Esophagus mucosa (tissue), 1 donor: ENCODE measurements at places on chromosomes 7 and 10. TPM values are rescaled to one million over a fixed set of nuclear protein-coding genes. Genes with fewer than 3 reads are reported as not detected.

The CH25H gene
- total RNA-seq, result 4.8 TPM

The MAGI2 gene
- total RNA-seq, result 0.80 TPM

The LIPN gene
- 1.4 TPM for total RNA-seq

The MCM10 gene
- 5.9 TPM for total RNA-seq

The GET4 gene
- total RNA-seq, result 21.6 TPM

The KAZALD1 gene
- total RNA-seq, result 4.1 TPM

The IQCE gene
- 7.5 TPM for total RNA-seq

The ZP3 gene
- 19.8 TPM for total RNA-seq

The TSPAN13 gene
- total RNA-seq, result 12.7 TPM

The SPAM1 gene
- not detected for total RNA-seq

The NUTM2D gene
- total RNA-seq, result 1.8 TPM

The SLC18A3 gene
- total RNA-seq, result not detected

DNA sequence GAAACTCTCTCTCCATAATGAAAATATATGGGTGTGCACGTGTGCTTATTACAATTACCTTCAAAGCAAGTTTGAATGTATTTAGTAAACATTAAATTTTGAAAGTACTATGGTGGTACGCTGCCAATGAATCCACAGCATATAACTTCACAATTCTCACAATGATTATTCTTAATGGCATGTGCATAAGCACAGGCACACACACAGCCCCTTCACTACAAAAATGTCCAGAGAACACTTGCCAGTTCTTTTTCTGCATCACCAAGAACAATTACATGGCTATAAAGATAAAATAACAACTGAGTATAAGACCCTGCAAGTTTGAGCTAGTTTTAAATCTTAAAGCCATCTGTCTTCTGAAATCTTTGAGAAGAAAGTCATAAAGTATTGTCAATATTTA is 22.2 kb downstream of the SGCE start:
- ATAC-seq, result no peak

DNA sequence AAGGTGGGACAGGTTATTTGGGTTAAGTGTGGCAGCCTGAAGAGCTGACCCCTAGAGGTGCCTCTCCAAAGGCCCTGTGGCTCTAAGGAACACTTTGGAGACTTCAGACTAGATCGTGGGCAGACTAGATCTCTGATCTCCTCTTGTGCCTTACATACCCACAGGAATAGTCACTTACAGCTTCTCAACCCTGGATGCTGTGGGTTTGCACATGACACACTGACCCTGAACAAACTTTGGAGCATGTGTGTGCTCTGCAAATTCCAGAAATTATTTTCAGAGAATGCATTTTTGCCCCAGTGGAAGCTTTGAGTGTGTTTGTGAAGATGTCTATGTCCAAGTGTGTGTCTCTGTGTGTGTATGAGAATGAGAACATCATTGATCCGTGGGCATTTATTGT is 119.6 kb downstream of the EMX2 start:
- ATAC-seq, result no peak

DNA sequence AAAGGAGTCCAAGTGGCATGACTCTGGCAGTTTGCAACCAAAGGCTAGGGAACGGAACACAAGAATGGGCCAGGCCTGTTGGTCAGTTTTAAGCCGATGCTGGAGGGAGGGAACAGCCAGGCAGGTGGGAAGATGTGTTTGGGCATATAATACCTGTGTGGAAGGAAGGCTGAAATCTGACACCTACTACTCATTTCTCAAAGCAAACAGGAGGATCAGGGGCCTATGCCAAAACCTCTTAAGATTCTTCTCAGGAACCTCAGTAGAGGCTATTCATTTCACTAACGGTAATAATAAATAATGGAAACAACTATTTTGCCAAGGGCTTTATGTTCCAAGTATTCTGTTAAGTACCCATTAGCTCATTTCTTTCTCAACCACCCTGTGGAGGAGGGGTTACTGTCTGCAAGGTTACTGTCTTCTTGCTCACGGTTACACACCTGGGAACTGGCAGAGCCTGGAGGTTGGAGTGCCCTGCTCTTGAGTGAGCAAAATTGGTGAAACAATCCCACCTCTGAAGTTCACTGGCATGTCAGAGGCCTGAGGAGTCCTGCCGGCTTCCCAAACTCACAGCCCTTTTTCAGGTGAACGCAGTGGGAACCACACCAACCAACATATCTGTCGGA is 35.5 kb downstream of the GOT1 start:
- peak; percentile 34 for ATAC-seq

- ATAC-seq, result no peak
Measured at GRCh38 chr7:35334506-35334905, 80.6 kb upstream of the TBX20 start.

DNA sequence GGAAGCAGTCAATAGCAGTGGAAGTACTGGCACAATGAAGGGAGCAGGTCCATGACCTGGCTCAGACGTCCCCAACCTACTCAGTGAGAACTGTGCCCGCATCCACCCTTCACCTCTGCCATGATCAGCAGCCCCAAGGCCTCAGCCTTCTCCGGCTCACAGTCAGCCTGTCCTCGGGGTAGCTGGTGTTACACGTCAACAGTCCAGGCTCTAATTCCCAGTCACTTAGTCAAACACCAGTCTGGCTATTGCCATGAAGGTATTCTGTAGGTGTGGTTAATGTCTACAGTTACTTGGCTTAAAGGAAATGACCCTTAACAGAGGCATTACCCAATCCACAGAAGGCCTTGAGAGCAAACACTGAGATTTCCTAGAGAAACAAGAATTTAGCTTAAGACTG is 49.1 kb downstream of the GRB10 start:
- ATAC-seq, result peak; percentile 60

DNA sequence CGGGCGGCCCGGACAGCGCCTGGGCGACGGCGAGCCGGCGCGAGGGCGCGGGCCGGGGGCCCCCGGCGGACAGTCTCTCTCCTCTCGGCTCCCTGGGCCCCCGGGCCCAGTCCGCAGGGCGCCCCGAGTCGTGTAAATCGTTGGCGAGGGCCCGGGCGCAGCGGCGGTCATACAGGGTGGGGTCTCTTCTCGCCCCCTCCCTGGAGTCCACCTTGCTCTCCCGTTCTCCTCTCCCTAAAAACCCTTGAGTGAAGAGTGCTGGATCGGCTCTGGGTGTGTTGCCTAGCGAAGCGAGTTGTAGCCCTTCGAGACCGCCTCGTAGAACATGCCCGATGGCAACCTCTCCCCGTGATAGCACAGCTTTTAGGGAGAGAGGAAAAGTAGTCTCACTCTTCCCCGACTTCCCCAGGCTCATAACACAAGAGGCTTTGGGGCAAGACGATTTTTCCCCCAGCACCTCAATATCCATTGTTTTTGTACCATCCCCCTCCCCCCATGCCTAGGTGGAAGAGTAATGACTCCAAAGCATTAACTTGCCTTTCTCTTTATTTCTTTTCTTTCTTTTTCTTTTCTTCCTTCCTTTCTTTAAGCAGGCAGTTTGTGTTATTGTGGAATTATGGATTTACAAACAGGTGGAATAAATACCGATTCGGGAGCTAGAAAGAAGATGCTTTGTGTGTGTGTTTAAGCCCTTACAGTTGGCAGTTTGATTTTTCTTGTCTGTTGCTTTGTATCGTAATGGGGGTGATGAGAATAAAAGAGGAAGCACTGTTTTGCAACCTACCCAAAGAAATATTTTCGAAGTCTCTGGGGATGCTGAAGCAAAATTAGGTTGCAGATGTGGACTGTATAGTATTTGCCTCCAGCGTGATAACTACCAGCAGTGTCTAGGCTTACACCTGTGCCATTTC is 822 bp downstream of the SHOC2 start:
- ATAC-seq, result no peak

GRCh38 chr7:131683536-131684125 is 127.2 kb upstream of the PODXL start:
- no peak for ATAC-seq

DNA sequence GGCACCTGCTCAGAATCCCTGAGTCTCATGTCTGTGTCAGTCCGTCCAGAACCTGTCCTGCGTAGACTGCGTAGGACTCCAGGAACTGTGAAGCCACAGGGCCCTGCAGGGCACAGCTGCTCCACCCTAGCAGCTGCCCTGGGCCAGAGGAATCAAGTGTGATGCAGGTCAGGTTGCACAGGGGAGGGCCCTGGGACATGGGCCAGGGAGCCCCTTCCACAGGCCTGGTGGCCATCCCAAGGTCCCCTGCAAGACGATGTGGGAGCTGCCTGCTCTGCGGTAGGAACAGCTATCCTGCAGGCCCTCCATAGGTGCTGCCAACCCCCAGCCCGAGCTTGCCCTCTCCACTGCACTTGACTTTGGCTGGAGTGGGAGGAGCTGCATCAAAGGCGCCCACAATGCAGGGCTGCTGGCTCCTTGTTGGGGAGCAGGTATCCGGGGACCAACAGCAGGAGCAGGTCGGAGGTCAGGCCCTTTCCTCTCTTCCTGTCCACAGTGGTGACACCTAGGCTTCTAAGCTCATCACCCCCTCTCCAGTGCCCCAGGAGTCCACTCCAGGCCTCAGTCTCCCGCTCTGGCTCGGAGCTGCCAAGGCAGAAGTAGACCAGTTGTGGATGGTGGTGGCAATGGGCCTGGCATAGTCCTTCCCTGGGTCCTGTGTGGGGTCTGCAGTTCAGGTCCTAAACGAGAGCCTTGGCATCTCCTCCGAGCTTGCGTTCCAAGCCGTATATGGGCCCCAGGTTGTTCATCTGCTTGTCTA is 149.1 kb downstream of the MAPK8 start:
- ATAC-seq, result no peak

DNA sequence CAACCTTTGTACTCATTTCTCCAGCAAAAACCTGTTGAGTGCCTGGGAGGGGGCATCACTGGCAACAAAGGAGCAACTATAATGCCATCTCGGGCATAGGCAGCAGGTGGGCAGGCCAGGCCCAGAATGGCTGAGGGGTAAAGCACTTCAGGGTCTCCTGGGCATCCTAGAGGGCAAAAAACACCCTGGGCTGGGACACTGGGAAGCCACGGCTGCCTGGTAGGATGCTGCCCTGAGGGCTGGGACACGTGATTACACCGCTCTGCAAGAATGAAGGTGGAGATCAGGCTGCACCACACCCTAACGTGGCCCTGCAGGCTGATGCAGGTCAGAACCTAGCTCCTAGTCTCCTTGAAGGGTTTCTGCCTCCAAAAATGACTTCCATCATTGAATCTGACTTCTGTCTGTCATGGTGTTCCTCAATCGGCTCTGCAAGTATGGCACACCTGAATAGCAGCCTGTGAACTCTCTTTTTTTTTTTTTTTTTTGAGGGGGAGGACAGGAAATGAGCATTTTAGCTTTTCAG is 4.5 kb upstream of the TRAPPC14 start:
- ATAC-seq, result peak; percentile 90

DNA sequence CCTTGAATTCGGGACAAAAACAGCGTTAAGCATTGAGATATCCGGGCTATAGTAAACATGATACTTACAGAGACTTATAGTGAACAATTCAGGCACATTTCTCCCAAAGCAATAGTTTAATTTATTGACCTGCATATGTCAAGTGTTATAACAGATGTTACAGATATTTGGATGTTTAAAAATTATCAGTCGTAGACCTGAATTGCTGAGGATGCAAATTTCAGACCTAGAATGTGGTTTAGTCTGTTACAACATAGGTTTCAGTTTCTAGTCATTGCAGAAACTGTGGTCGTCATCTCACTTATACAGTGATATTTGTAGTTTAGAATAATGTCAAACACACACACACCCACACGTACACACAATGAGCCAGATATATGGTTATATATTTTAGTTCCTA is 85.2 kb downstream of the VTI1A start:
- no peak for ATAC-seq

DNA sequence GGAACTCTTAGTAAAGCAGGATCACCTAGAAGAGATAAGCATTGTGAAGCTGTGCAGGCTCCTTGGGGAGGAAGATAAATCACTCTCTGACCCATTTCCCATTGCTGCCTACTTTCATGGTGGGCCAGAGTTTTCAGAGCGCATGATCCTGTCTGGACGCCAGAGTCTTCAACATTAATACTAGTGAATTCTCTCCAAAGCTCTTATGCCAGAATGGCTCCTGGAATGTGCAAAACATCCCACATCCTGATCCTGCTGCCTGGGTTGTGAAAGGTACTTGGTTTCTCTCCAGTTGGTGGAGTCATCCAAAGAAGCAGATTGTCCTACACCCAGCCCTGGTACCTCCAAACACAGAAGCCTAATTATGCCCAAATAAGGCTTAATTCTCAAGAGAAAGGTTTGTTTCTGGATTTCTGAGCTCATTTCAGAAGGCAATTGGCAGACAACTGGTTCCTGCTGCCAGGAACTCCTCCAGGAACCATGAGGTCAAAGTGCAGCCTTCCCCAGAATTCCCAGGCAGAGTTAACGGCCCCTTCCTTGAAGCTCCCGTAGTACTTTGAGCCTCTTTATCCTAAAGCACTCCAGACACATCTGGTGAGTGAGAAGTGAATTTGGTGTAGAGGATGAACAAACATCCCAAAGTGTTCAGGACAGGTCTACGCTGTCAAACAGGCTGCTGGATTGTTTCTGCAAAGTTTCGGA is 495.2 kb downstream of the PLXNA4 start:
- ATAC-seq, result no peak

DNA sequence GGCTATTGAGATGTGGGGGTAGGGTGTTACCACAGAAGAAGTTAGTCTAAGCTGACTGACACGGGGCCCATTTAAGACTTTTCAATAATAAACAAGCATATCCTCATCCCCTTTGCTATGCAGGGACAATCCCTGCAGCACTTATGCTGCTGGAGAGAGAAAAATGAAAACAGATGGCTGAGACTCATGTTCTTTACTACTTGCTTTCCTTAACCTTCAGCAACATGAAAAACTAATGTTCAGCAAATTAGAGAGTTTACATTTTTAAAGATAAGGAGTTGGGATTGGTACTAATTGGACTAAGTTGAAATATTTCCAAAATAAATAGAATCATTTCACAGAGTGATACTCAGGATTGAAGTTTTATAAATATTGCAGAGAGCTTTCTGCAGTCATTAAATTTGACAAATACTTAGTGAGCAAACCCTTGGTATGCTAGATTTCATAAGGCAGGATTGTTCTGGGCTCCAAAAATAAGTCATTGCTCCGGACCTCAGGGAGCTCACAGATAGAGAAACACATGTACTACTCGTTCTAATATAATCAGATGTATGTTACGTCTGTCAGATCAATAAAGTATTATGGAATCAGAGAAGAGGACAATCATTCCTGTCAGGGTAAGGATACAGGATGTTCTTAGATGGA is 147.1 kb upstream of the LRRN3 start:
- ATAC-seq, result no peak

DNA sequence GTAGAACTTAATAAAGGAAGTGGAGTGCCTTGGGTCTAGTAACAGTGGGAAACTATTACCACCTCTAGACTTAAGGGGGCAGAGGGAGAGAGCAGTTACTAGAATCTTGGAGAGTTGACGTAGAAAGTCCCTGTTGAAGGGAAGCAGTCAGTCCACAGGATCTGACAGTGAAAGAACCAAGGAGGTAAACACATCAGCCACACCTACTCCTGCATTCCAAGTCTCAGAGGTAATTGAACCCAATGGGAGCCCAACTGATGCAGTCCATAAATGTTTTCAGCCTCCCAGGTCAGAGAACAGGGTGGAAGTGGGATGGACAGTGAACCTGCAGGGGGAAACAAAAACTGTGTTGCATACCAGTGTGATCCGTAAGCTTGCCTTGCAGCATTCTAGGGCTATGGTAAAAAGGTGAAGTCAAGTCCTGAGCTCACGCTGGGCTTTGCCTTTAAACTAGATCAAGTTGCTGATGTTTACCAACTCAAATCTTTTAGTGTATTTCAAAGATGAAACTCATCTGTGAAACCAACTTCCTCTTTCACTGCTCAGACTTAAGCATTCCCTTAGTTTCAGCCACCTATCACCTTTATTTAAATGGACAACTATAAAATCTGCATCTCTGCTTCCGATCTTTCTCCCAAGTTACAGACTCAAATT is 57.2 kb downstream of the SLC16A12 start:
- no peak for ATAC-seq

- no peak for ATAC-seq
Measured at GRCh38 chr10:113982296-113982695, 61.4 kb upstream of the ADRB1 start.
